ENCODE measurements at places on chromosomes 12 and 14. TPM values are rescaled to one million over a fixed set of nuclear protein-coding genes. Genes with fewer than 3 reads are reported as not detected.

GRCh38 chr12:102033991-102034745, 27.6 kb downstream of the WASHC3 start:
- H3K36me3 ChIP-seq = no peaks in the 10 kb centered on the region
- no peak for DNase-seq
- no peak overlapping the region for H3K27ac ChIP-seq
- H3K4me3 ChIP-seq = no peak overlapping the region

DNA sequence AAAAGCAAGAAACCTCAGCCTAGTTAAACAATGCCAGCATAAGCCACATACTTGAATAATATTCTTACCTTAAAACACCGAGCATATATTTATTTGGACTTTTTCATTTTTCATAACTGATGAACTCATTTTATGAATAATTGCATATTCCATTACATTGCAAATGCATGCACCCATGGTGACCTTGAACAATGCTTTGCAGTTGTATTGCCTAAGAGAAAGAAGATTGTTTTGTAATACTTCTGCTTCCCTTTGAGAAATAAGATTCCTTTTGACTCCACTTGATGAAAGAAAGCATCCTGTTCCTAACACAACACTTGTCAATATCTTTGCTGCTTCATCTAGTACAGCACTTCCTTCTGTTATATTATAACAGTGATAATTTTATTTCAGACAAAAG, 1182.2 kb downstream of the FLRT2 start:
- H3K4me3 ChIP-seq = no peak overlapping the region
- H3K4me1 ChIP-seq = no peaks in the 10 kb centered on the region
- H3K36me3 ChIP-seq = no peaks in the 10 kb centered on the region

- H3K4me1 ChIP-seq = peaks cover 6% of the 10 kb centered on the region
- H3K27me3 ChIP-seq = no peaks in the 10 kb centered on the region
- H3K27ac ChIP-seq = no peak overlapping the region
- no peak overlapping the region for H3K4me3 ChIP-seq
- peak; percentile 32 for DNase-seq
These were observed 5.8 kb downstream of the CCNB1IP1 start for GRCh38 chr14:20327005-20327869.

- no peaks in the 10 kb centered on the region for H3K36me3 ChIP-seq
- DNase-seq = no peak
- no peaks in the 10 kb centered on the region for H3K27me3 ChIP-seq
- no peak overlapping the region for H3K27ac ChIP-seq
These were observed 811.7 kb downstream of the GALC start for GRCh38 chr14:87181288-87181687.

DNA sequence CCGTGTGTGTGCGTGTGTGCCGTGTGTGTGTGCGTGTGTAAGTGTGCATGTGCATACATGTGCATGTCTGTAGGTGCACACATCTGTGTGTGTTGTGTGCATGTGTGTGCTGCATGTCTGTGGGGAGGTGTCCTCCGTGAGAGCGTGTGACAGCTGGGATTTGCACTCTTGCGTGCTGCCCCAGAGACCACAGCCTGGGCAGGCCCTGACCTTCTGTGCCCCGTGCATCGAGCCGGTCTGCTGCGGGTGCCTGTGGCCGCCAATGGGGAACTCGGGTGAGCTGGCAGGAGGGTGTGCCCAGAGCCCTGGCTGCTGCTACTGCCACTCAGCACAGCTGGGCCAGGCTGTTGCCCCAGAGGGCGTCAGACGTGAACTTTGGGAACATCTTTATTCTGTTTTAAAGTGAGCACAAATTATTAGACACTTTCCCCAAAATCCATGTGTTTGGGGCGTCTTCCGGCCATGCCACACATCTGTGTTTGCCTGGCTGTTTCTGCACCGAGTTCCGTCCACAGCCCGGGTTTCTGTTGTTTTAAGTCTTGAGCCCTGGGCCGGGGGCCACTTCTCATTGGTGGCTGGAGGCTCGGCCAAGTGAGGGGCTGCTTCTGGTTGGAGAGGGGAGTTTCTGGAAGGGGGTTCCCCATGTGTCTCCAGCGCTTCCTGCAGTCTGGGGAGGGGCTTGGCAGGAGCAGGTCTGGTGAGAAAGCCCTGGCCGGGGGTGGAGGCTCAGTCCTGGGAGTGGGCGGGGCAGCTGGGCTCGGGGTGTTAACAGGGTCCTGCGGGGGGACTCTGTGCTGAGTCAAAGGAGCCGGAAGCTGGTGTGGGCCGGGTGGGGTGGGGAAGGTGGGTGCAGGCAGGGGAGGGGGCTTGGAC, 7.6 kb downstream of the CEP170B start:
- H3K4me1 ChIP-seq = no peaks in the 10 kb centered on the region
- H3K4me3 ChIP-seq = no peak overlapping the region
- H3K27me3 ChIP-seq = no peaks in the 10 kb centered on the region
- DNase-seq = no peak
- no peaks in the 10 kb centered on the region for H3K36me3 ChIP-seq
- H3K27ac ChIP-seq = no peak overlapping the region

GRCh38 chr14:91817566-91818325, 49.6 kb downstream of the TC2N start:
- no peak overlapping the region for H3K4me3 ChIP-seq
- no peak for DNase-seq
- H3K36me3 ChIP-seq = no peaks in the 10 kb centered on the region
- no peaks in the 10 kb centered on the region for H3K27me3 ChIP-seq
- H3K27ac ChIP-seq = no peak overlapping the region

- H3K4me1 ChIP-seq = no peaks in the 10 kb centered on the region
- H3K27ac ChIP-seq = no peak overlapping the region
- H3K36me3 ChIP-seq = no peaks in the 10 kb centered on the region
- H3K27me3 ChIP-seq = peaks cover 3% of the 10 kb centered on the region
- no peak overlapping the region for H3K4me3 ChIP-seq
These were observed 26.6 kb upstream of the RTRAF start for GRCh38 chr14:51962711-51963110.

DNA sequence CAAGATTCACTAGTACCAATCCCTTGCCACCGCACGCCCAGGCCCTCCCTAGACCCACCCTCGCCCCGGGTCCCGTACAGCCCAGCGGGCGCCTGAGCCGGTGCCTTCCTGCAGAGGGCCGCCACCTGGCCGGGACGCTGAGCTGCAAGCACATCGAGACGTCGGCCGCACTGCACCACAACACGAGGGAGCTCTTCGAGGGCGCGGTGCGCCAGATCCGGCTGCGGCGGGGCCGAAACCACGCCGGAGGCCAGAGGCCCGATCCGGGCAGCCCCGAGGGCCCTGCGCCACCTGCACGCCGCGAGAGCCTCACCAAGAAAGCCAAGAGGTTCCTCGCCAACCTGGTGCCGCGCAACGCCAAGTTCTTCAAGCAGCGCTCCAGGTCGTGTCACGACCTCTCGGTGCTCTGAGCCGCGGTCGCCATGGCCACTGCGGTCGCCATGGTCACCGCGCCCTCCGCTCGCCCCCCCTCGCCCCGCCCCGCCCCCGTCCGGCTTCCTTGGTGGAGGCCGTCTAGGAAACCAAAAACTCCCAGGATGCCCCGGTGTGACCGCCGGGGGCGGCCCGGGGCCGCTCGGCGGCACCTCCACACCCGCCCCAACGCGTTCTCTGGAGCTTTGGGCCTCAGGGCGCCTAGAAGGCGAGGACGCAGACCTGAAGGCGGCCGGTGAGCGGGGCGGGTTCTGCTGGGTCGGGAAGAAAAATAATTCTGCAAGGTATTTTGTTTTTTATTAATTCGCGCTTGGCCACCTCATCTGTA, 3.7 kb downstream of the REM2 start:
- H3K4me3 ChIP-seq = peak overlapping the region; percentile 53
- H3K27me3 ChIP-seq = no peaks in the 10 kb centered on the region
- H3K27ac ChIP-seq = peak overlapping the region; percentile 75
- H3K36me3 ChIP-seq = no peaks in the 10 kb centered on the region
- DNase-seq = no peak
- H3K4me1 ChIP-seq = peaks cover 5% of the 10 kb centered on the region

DNA sequence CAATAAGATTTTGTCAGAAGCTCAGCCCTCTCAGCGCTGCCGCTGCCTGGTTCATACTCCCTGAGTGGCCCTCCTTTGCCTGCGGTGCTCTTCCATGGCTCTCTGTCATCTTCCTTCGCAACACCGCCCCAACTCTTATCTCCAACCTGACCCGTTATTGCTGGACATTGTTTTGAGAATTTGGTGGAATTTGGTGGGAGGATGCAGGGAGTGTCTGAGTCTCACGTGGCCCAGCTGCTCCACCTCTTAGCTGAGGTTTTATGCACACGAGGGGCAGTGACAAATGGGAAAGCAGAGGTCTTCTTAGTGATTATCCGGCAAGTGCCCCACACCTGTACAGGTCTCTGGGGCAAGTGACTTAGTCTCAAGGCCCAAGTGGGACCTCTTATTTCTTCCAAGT, 97.5 kb upstream of the RPH3A start:
- 0 out of 2 replicates have a peak, but pooled peaks cover 9% of the 10 kb centered on the region for H3K27me3 ChIP-seq
- H3K27ac ChIP-seq = no peak overlapping the region
- H3K36me3 ChIP-seq = no peaks in the 10 kb centered on the region
- H3K4me3 ChIP-seq = no peak overlapping the region

- H3K27me3 ChIP-seq = no peaks in the 10 kb centered on the region
- H3K4me1 ChIP-seq = no peaks in the 10 kb centered on the region
- H3K27ac ChIP-seq = no peak overlapping the region
- no peak overlapping the region for H3K4me3 ChIP-seq
- no peak for DNase-seq
These were observed 199.1 kb downstream of the MED13L start for GRCh38 chr12:116078396-116078795.

DNA sequence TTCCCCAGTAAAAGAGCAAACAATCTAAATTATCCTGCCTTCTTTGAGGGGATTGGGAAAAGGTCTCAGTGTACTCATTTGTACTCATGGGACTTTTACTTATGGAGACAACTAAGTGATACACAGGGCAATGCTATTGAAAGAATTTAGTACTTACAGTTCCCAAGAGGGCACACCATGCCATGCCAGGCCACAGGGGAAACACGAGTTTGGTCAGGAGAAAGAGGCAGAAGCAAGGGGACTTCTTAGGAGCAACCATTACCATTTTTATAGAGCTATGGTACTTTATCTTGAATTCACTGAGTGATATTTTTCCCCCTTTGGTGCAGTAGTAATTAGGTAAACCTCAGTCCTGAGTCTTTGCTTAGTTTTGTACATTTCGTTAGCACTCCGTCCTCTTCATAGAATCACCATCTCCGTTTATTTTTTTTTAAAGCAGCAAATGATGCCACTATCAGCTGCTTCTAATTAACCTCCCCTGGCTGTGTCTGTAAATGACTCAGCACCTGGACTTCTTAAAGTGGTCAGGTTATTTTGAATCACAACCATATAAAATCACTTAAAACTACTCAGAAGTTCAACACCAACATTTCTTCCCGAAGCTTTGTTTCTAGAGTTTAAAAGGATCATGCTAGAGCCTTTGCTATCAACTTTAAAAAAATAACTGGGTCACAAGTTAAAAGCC, 5.9 kb upstream of the WASHC3 start:
- no peaks in the 10 kb centered on the region for H3K4me1 ChIP-seq
- no peak for DNase-seq
- H3K4me3 ChIP-seq = no peak overlapping the region
- H3K27ac ChIP-seq = no peak overlapping the region
- H3K27me3 ChIP-seq = no peaks in the 10 kb centered on the region
- H3K36me3 ChIP-seq = no peaks in the 10 kb centered on the region

GRCh38 chr14:36362648-36363047, 42.2 kb upstream of the MBIP start:
- H3K27me3 ChIP-seq = no peaks in the 10 kb centered on the region
- H3K27ac ChIP-seq = no peak overlapping the region
- H3K4me1 ChIP-seq = no peaks in the 10 kb centered on the region
- DNase-seq = no peak
- no peaks in the 10 kb centered on the region for H3K36me3 ChIP-seq

- H3K4me3 ChIP-seq = no peak overlapping the region
- peak; percentile 32 for DNase-seq
- H3K4me1 ChIP-seq = no peaks in the 10 kb centered on the region
- H3K27ac ChIP-seq = no peak overlapping the region
- no peaks in the 10 kb centered on the region for H3K27me3 ChIP-seq
These were observed 603.5 kb downstream of the RPL10L start for GRCh38 chr14:46048127-46048526.

DNA sequence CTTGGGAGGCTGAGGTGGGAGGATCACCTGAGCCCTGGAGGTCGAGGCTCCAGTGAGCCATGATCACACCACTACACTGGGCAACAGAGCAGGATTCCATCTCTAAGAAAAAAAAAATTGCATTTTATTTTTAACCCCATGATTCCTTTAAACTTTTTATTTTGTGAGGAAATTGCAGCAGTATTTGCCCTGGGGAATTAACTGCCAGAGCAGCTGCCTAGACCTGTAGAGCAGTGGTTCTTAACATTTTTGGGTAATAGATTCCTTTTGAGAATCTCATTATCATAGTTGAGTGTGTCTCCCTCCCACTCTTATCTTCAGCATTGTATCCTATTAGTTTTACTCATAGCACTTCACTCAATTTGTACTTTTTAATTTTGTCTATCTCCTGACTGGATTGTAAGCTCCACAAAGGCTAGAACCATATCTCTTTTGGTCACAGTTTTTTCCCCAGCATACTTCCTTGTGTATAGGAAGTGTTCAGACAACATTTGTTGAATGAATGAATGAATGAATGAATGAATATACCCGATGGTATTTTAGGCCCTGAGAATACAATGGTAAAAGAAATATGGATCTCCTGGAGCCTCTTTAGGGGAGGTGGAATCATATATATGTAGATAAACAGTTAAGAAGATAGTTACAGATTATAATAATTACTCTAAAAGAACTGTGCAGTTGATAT, 40.6 kb downstream of the BRMS1L start:
- H3K4me1 ChIP-seq = no peaks in the 10 kb centered on the region
- no peak overlapping the region for H3K4me3 ChIP-seq
- H3K36me3 ChIP-seq = peaks cover 5% of the 10 kb centered on the region
- no peak for DNase-seq
- no peaks in the 10 kb centered on the region for H3K27me3 ChIP-seq
- no peak overlapping the region for H3K27ac ChIP-seq

GRCh38 chr12:93778306-93778705, 101.1 kb downstream of the CRADD start:
- H3K27ac ChIP-seq = no peak overlapping the region
- no peak for DNase-seq
- no peak overlapping the region for H3K4me3 ChIP-seq

DNA sequence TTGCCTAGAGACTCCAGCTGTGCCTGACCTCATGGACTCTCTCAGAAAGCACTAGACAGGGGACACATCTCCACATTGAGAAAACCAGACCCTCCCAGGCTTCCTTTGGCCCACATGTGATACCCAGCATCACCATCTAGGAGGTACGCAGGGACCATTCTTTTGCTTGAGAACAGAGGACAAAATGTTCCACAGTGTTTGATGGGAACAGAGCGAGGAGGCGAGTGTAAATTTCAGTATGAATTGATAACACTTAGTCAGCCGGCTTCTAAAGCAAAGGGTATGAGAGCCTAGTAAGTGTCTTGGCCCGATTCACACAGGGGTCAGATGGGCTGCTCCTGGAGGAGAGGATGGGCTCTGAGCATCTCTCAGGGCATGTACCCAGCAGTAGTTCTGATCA, 1052.4 kb downstream of the BCL11B start:
- H3K27me3 ChIP-seq = no peaks in the 10 kb centered on the region
- H3K4me3 ChIP-seq = no peak overlapping the region
- H3K27ac ChIP-seq = no peak overlapping the region

Gene IAPP
- total RNA-seq = not detected

Gene BMAL2
- 43.9 TPM for total RNA-seq

Gene KRT72
- not detected for total RNA-seq

Gene RNASE11
- not detected for total RNA-seq

Gene PSMD9
- total RNA-seq = 62.7 TPM

Gene PRR4
- 1.1 TPM for total RNA-seq

Data from Panc1 (cell line).